NCI-H1930 (cell line): ENCODE measurements at places on chromosomes 7 and 10.

- no peak for DNase-seq
Observed at GRCh38 chr10:1739751-1740150, 2.4 kb upstream of the ADARB2 start.

DNA sequence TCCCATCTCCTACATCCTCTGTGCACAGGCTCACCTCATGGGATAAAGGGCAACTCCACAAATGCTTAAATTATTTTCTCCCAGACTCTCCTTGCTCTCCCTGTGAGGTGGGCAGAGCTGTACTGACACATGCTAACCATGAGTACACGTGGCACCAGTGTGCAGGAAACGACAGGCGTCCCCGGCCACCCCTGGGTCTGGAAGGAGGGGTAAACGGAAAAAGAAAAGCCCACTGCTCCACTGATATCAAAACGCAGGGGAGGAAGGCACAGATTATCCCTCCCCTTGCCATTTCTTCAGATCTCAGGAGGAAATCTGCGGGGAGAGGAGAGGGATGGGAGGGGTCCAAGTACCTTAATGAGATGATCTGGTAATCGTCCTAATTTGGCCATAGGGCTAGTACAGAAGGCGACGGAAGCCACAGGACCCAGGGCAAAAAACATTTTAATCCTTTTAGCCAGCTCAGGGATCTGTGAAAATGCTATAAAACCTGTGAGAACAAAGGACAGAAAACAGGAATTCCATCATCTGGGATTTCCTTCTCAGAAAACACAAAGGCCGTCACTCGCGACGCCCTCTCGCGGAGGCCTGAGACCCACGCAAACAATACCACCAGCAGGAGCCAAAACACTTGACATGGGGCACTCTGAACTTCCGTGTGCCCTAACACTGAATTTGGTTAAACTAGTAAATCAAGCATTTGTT, 17.8 kb upstream of the CH25H start:
- DNase-seq, result no peak

- no peak for DNase-seq
Observed at GRCh38 chr10:24505759-24506158, 217.9 kb downstream of the ARHGAP21 start.

DNA sequence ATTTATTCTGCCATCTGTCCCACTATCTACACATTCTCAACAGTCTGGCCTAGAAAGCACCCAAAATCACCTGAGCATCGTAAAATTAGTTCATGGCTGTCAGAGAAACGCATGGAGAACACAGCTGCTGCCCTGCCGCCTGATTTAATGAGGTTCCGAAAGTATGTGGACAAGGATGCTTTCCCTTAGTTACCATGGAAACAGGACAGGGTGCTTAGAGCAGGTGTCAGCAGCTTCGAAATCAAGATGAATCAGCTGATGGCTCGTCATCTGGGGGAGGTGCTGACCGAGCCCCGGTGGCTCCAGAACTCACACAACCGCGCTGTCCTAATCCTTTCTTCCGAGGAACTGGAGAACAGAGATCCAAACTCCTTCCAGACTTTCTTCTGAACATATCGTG, 151.5 kb downstream of the TEX36 start:
- no peak for DNase-seq

DNA sequence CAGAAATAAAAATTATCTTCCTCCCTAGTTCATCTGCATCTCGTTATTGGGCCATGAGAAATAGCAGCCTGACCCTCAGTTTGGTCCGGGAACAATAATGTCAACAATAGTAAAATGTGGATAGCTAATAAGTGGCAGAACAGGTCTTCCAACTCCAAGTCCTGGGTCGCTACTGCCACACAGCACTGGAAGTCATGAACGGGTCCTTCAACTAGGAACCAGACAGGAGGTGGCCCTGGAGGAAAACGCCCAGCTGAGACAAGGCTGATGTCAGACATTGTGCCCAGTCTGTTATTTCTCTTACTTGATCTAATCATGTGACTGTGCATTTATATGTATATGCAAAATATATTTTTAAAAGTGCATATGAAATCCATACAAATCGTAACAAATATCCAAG, 51.8 kb downstream of the PYROXD2 start:
- no peak for DNase-seq

DNA sequence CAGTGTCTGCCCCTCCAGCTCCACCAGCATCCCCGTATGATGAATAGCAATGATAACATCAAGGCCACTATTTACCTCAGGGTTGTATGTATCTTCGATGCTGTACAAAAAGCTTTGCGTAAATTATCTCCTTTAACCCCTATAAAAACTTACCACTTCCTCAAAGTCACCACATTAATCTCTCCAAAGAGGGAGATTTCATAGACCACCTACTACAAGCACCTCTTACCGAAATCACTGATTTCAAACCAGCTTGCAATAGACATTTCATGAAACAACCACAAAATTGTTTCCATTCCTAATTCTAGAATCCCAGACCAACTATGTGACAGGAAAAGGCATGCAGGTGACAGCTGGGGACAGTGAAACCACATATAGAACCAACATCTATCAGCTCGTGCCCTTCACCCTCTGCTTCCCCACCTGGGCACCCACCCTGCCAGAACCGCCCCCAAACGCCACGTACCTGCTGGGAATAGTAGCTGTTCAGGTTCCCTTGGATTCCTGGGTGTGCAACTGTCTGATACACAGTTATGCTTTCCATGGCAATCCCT, 20.1 kb upstream of the MMP21 start:
- DNase-seq, result no peak

DNA sequence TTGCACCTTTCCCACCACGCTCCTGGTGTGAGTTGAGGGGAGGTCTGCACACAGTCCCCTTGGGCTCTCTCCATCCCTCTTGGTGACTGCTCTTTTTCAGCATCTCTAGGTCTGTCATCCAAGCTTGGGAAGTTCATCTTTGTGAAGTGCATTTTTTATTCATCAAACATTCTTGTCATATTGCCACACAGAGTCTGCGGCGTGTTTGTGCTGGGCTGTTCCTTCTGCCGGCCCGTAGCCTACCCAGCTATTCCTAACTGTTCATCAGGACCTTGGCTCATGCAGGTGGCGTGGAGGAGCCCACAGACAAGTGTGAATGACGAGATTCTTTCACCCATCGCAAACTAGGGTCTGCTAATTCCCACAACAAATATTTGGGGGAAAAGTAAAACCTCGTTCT, 164.8 kb downstream of the RTKN2 start:
- DNase-seq, result no peak

DNA sequence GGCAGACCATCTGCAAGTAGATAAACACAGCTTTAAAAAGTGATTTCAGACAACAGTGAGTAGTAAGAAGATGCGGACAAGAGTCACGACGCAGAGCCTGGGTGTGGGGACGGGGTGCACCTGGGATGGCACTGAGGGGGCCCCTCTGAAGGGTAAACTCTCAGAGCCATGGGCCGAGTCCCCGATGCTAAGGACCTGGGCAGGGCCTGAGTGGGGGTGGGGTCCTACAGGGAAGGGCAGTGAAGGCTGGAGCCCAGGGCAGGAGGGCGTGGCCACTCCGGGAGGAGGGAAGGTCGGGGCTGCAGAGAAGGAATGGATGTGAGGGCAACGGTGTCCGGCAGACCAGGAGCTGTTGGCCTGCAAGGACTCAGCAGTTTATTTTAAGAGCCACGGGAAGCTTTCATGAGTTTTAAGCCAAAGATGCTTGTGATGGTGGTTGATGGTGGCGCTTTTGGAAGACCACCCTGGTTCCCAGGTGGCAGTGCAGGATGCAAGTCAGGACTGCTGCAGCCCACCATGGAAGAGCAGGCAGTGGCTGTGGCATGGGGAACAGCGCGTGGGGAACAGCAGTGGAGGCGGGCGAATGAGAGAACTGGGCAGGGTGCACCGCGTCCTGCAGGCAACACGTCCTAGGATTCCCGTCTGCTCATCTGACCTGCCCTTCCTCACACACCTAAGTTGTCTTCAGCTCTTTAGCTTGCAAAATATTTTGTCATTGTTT, 296.8 kb downstream of the DNAJB6 start:
- DNase-seq, result no peak

- DNase-seq, result peak; percentile 45
Observed at GRCh38 chr10:101041252-101041761, 10.3 kb downstream of the SFXN3 start.

DNA sequence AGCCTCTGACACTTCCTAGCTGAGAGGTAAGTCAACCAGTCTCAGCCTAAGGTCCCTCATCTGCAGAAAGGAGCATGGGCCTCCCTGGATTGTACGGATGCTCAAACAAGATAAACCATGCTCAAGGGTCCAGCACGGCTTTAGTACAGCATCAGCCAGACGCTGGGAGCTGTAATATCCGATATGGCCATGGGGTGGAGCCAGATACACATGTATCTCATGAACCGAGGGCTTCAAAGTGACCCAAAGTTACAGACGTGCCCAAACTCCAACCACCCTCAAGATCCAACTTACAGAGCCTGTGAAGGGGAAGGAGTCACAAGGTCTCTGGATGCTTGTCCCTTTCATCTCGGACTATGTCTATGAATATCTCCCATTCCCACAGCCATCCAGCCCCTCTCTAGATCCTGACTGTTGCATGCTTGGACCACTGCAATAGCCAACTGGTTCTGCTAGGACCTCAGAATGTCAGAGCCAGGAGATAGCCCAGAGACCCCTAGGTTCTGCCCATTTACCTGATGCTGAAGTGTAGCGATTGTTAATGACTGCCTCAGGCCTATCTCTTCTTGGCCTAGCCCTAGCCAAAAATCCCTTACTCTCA, 142.4 kb downstream of the SH3PXD2A start:
- DNase-seq, result peak; percentile 32

GRCh38 chr10:20627946-20628507, 269.1 kb downstream of the NEBL start:
- no peak for DNase-seq

DNA sequence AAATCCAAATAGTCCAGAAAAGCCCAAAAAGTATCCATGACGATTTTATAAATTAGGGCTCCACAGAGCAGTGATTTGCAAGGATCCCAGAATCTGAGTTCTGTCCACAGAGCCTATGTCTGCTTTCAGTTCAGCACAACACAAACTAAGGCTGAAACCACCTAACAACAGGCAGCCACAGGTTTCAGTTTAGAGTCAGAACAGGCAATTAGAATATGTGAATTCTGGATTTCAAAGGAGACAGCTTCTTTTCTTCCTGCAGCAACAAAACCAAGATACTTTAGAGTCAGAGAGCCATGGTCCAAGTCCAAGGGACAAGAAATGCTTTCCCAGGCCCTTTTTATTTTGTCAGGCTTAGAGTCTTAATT, 23.6 kb downstream of the IFIT3 start:
- no peak for DNase-seq

- no peak for DNase-seq
Observed at GRCh38 chr10:93752761-93753160, 5.0 kb upstream of the LGI1 start.

GRCh38 chr7:28169230-28169629, 11.4 kb downstream of the JAZF1 start:
- no peak for DNase-seq

- no peak for DNase-seq
Observed at GRCh38 chr7:142791502-142791901, 20.7 kb downstream of the PRSS2 start.

DNA sequence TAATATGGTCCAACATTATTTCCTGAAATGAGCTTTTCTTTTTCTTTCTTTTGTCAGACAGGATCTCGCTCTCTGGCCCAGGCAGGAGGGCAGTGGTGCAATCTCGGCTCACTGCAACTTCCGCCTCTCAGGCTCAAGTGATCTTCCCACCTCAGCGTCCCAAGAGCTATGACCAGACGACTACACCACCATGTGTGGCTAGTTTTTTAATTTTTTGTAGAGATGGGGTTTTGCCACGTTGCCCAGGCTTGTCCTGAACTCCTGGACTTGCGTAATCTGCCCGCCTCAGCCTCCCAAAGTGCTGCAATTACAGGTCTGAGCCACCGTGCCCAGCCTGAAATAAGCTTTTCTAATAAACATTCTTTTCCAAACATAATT, 48.6 kb downstream of the CUL2 start:
- DNase-seq, result no peak

GRCh38 chr10:132664407-132664806, 121.5 kb downstream of the NKX6-2 start:
- no peak for DNase-seq

GRCh38 chr7:45229156-45229920, 71.7 kb downstream of the RAMP3 start:
- DNase-seq, result no peak

- no peak for DNase-seq
Observed at GRCh38 chr7:158572000-158572828, 15.4 kb downstream of the PTPRN2 start.

- no peak for DNase-seq
Observed at GRCh38 chr10:77286531-77287508, 350.8 kb downstream of the KCNMA1 start.

DNA sequence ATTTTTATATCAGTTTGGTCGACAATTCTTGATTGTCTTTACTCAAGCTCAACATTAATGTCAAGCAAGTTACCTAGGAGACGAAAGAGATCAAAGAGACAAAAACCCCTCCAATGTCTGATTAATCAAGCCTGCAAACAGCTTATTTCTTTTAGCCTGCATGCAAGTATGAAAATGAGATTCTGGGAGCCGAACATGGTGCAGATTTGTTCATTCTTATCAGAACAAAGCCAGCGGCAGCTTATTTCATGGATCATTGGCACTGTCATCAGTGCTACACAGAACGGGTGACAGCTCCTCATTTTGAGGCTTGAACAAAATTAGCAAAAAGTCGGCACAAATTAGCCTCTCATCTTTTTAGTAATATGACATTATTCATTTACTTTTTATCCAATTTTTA, 26.5 kb downstream of the FAM204A start:
- DNase-seq, result no peak

DNA sequence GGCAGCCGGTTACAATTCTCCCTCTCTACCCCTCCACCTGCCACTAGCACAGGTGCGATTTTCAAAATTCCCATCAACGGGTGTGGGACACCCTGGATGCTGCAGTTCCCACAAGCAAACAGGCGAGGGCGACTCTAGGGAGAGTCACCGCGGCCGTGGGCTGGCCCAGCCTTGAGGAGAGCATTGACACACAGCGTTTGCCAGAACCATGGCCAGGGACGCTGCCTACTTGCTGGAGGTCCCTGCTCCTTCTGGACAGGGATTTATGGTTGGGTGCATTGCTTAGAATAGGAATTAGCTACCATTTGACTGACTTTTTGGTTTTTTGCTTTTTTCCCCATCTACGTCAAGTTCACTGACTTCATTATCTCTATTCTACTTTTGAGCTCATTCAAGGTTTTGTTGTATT, 19.0 kb upstream of the CLDN4 start:
- DNase-seq, result peak; percentile 66

DNA sequence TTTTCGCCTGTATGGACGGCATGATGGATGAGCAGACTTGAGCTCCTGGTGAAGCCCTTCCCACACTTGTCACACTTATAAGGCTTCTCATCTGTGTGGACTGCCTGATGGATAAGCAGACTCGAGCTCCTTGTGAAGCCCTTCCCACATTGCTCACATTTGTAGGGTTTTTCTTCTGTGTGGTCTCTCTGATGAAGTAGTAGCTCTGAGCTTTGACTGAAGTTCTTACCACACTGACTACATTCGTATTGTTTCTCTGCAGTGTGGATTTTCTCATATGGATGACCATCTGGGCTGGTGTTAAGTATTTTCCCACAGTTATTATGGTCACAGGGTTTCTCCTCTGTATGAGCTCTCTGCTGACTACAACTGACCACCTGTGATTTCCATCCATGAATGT, 17.2 kb downstream of the ZNF239 start:
- no peak for DNase-seq
